ENCODE measurements at places on chromosomes 2 and 18.

GRCh38 chr18:34223164-34223892 lies 1.4 kb downstream of the NOL4 start:
- no peak for DNase-seq

DNA sequence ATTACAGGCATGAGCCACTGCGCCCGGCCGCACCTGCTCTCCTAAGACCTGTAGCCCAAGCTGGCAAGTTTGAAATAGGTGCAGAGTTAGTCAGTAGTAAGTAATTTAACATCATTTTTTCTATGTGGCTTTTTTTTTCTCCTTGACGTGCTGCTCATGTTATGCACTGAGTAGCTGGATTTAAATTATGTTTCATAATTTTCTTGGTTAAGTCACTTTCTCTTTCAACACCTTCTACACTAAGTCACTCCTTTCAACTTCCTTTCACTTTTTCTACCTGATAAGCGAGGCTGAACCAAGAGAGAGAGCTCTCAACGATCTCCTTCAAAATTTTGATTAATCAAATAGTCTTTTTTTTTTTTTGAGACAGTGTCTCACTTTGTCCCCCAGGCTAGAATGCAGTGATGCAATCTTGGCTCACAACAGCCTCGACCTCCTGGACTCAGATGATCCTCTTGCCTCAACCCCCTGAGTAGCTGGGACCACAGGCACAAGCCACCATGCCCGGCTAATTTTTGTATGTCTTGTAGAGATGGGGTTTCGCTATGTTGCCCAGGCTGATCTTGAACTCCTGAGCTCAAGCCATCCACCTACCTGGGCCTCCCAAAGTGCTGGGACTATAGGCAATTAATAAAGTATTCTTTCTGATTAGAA lies 13.1 kb downstream of the CASP8 start:
- no peak for DNase-seq

- DNase-seq, result no peak
Measured at GRCh38 chr2:178211460-178211859, 17.1 kb downstream of the OSBPL6 start.

- no peak for DNase-seq
Measured at GRCh38 chr2:65714866-65715265, 282.5 kb upstream of the SPRED2 start.

- no peak for DNase-seq
Measured at GRCh38 chr18:52999633-53000032, 659.6 kb downstream of the DCC start.

DNA sequence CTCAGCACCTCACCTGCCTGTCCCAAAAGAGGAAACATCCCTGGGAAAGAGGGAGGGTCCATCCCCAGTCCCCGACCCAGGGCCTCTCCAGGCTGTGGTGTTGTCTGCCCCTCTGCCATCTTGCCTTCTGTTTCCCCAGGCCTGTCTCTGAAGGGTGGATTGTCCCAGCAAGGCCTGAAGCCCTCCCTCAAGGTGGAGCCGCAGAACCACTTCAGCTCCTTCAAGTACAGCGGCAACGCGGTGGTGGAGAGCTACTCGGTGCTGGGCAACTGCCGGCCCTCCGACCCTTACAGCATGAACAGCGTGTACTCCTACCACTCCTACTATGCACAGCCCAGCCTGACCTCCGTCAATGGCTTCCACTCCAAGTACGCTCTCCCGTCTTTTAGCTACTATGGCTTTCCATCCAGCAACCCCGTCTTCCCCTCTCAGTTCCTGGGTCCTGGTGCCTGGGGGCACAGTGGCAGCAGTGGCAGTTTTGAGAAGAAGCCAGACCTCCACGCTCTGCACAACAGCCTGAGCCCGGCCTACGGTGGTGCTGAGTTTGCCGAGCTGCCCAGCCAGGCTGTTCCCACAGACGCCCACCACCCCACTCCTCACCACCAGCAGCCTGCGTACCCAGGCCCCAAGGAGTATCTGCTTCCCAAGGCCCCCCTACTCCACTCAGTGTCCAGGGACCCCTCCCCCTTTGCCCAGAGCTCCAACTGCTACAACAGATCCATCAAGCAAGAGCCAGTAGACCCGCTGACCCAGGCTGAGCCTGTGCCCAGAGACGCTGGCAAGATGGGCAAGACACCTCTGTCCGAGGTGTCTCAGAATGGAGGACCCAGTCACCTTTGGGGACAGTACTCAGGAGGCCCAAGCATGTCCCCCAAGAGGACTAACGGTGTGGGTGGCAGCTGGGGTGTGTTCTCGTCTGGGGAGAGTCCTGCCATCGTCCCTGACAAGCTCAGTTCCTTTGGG lies 47.2 kb downstream of the BOLA3 start:
- DNase-seq, result no peak

GRCh38 chr2:29480426-29480825 lies 365.2 kb downstream of the CLIP4 start:
- no peak for DNase-seq

DNA sequence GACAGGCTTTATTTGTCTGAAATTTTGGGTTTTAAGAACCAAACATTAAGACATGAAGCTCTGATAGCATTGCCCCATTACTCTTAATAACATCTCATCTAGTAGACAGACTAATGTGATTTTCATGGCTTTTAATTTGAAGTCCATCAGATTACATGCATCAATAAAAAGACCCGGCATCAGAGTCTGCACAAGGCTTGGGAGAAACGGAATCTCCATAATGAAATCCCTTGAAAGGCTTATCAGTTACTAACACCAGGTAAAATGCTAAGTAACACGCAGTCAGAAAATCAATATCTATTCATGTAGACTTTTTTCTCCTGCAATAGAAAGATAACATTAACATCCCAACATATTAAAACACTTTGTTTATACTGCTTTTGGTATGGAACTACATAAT lies 1485.2 kb upstream of the DDX18 start:
- no peak for DNase-seq

DNA sequence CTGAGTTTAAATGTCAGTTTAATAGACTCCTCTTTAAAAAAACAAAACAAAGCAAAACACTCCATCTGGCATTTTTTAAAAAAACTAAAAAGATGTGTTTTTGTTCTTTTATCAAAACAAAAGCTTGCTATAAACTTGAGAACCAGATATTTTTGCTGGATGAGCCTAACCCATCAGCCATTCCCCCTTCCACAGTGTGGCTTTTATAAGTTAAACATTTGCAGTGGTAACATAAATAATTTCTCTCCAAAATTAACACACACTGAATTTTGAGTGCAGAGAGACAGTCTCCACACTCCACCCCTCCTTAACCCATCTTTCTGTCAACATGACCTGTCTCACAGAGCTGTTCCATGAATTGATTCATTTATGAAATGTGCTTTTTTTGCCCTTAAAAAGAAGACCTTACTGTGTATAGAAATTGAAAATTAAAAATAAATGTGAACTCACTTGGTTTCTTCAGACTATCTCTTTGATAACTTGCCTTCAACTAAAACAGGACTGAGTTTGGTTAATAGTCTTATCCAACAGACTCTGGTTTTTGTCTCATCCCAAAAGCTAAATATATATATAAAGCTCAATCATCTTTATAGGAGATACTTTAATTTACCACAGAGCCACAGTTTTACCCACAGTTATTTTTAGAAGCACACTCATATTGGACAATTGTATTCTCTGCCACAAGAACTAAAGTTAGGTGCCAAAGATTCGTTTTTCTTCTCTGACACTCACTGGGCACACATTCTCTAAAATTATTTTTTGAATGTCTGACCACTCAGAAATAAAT lies 64.8 kb upstream of the STK39 start:
- DNase-seq, result no peak

- DNase-seq, result no peak
Measured at GRCh38 chr2:166376488-166376828, 714 bp upstream of the SCN9A start.

- no peak for DNase-seq
Measured at GRCh38 chr2:3241971-3242746, 135.5 kb downstream of the EIPR1 start.

- no peak for DNase-seq
Measured at GRCh38 chr2:135664623-135665068, 77.0 kb upstream of the UBXN4 start.

DNA sequence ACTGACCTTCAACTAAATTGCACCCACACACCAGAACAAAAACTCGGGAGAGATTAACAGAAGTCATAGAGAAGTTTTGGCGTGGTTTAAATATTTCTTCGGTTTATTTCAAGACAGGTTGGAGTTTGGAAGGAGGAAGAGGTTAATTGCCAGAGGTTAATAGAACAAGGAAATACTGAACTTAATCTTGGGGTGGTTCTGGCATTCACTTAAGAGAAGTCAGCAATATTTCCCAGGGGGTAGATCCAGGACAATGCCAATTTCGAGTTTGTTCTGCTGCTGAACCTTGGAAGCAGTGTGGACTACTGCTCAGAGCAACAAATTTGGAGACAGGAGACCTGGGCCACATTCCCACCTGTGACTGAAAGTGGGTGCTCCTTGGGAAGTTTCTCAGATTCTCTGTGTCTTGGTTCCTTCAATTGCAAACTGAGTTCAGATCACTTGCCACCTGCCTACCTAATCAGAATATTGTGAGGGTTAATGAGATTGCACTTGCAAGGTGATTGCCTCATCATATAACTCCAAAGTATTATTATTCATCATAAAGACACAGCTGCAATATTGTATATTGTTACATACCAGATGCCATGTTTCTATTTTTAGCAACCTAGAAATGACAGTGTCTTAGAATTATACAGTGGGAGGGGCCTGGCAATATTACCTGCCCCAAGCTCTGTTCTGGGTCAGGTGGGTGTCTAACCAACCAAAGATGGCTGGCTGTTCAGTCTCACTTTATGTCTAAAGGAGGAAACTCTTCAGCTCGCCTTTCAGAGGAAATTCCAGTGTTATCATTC lies 217.4 kb downstream of the CDCA7 start:
- no peak for DNase-seq

GRCh38 chr18:35616664-35617423 lies 35.3 kb downstream of the GALNT1 start:
- DNase-seq, result peak; percentile 2

- no peak for DNase-seq
Measured at GRCh38 chr2:234291765-234292204, 205.1 kb downstream of the ARL4C start.

GRCh38 chr2:157784823-157785175 lies 91.3 kb downstream of the ACVR1 start:
- DNase-seq, result no peak
